ENCODE measurements at places on chromosomes 4 and X. TPM values are rescaled to one million over a fixed set of nuclear protein-coding genes. Genes with fewer than 3 reads are reported as not detected.

DNA sequence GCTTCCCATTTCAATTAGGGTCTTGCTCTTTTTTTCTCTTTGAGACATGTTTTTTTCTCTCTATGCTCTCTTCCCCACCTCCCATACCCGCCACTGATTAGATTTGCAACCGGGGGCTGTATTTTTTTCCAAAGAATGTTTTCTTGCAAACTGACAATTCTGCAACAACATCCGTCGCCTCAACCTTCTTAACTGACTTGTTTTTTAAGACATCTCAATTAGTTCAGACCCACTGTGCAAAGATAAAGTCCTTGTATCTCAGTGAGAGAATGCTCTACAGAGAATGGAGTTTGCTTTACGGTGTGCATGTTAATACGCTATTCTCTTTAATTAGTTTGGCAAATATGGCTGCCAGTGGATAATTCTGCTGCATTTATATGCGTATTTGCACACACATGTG, 126.3 kb downstream of the UNC5C start:
- H3K4me3 ChIP-seq = no peak overlapping the region
- H3K27me3 ChIP-seq = no peaks in the 10 kb centered on the region
- no peaks in the 10 kb centered on the region for H3K4me1 ChIP-seq
- no peak overlapping the region for H3K27ac ChIP-seq
- H3K36me3 ChIP-seq = no peaks in the 10 kb centered on the region

GRCh38 chr4:2402048-2402842, 16.2 kb downstream of the ZFYVE28 start:
- H3K36me3 ChIP-seq = no peaks in the 10 kb centered on the region
- no peak overlapping the region for H3K27ac ChIP-seq
- peaks cover 18% of the 10 kb centered on the region for H3K27me3 ChIP-seq
- no peak for DNase-seq
- no peak overlapping the region for H3K4me3 ChIP-seq

GRCh38 chrX:139538907-139539790, 8.6 kb downstream of the F9 start:
- H3K27me3 ChIP-seq = no peaks in the 10 kb centered on the region
- H3K4me3 ChIP-seq = no peak overlapping the region
- H3K4me1 ChIP-seq = no peaks in the 10 kb centered on the region
- no peak for DNase-seq
- no peaks in the 10 kb centered on the region for H3K36me3 ChIP-seq

DNA sequence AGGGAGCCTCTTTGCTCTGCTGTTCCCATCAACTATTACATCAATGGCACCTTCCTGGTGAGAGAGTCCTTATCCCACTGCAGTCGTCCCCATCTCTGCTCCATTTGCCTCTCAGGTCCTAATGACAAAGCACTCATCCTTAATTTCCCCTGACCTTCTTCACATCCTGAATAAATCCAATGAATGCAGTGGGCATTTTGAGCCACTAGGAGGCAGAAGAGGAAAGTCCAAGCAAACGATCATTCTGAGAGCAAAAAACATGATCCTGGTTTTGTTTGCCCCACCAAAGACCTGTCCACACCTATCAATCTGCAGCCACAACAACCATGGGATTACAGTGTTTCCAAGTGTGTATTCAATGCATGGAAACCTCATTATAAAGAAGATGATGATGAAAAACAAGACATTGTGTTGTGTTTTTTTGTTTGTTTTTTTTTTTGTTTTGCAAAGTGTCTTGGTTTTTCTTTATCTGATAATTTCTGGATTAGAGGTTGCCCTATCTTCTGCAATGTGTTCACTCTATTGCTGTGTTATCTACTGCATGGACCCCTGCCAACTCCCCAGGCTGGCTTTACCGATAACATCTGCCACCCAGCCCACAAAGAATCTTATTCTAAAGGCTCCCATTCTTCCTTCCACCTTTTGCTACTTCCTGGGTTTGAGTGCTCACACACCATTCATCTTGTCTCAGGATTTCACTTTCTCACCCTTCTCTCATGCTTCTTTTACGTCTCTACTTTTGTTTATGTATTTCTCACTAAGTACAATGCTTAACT, 207.2 kb downstream of the NLGN4X start:
- H3K4me1 ChIP-seq = no peaks in the 10 kb centered on the region
- no peaks in the 10 kb centered on the region for H3K36me3 ChIP-seq
- no peaks in the 10 kb centered on the region for H3K27me3 ChIP-seq
- H3K27ac ChIP-seq = no peak overlapping the region

- no peak overlapping the region for H3K4me3 ChIP-seq
- no peak for DNase-seq
- no peaks in the 10 kb centered on the region for H3K36me3 ChIP-seq
- H3K27ac ChIP-seq = no peak overlapping the region
- H3K27me3 ChIP-seq = no peaks in the 10 kb centered on the region
Observed at GRCh38 chr4:41526628-41527027, 11.3 kb upstream of the LIMCH1 start.

DNA sequence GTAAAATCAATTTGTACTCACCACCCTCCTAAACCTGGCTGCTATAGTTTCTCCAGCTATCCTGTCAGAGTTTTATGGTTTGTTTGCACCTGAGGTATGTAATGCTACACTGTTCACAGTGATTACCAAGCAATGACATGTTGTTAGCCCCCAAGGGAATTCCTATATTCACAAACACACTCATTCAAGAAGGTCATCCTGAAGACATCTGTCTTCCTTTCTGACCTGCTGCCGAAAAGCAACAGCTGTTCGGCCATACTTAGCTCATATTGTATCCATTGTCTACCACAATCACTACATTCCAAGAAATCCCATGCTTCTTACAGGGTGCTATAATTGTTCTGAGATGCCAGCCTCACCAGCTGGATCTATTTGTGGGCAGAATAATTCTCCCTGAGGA, 160.1 kb upstream of the GYPA start:
- H3K4me3 ChIP-seq = no peak overlapping the region
- no peaks in the 10 kb centered on the region for H3K4me1 ChIP-seq
- no peaks in the 10 kb centered on the region for H3K27me3 ChIP-seq

- H3K36me3 ChIP-seq = no peaks in the 10 kb centered on the region
- DNase-seq = no peak
- no peaks in the 10 kb centered on the region for H3K27me3 ChIP-seq
- no peak overlapping the region for H3K27ac ChIP-seq
- no peak overlapping the region for H3K4me3 ChIP-seq
Observed at GRCh38 chr4:113884655-113885054, 94.8 kb downstream of the ARSJ start.

GRCh38 chrX:132837967-132838366, 120.5 kb downstream of the HS6ST2 start:
- H3K36me3 ChIP-seq = no peaks in the 10 kb centered on the region
- no peaks in the 10 kb centered on the region for H3K27me3 ChIP-seq
- H3K4me1 ChIP-seq = no peaks in the 10 kb centered on the region
- no peak overlapping the region for H3K27ac ChIP-seq
- no peak for DNase-seq

- no peaks in the 10 kb centered on the region for H3K27me3 ChIP-seq
- peak overlapping the region; percentile 61 for H3K27ac ChIP-seq
- H3K4me3 ChIP-seq = peak overlapping the region; percentile 12
- H3K4me1 ChIP-seq = peaks cover 68% of the 10 kb centered on the region
- DNase-seq = peak; percentile 78
Observed at GRCh38 chr4:123449780-123450179, 53.2 kb downstream of the SPRY1 start.

DNA sequence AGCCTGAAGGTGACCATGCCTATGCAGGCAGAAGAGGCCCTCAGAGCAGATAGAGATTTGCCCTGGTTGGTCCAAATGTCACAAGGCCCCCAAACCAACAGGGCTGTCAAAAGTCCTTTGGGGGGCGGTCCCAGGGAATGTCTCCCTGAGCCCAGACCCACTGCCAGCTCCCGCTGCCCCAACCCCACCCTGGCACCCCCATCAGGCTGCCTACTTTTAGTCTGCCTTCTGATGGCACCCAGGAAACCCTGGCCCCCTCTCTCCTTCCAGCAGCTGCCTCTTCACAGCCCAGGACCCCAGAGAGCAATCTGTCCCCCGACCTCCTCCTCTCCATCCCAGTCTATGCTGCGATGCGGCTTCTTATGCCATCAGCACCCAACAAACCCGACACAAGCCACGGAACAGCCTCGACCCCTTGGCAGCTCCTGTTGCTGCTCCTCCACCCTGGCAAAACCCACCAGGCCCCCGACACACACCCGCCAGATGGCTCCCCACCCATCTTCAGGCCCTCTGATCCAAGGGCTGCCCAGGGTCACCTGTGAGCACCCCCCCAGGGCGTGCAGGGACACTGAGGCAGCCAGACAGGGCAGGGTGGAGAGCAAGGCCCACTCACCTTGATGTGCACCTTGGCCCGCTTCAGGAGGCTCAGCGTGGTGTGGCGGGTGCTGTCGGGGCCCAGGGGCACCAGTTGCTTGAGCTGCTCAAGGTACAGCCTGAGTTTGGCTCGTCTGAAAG, 9.9 kb downstream of the MXD4 start:
- no peak overlapping the region for H3K27ac ChIP-seq
- no peaks in the 10 kb centered on the region for H3K4me1 ChIP-seq
- no peaks in the 10 kb centered on the region for H3K36me3 ChIP-seq
- H3K27me3 ChIP-seq = no peaks in the 10 kb centered on the region
- no peak for DNase-seq

- peaks cover 8% of the 10 kb centered on the region for H3K27me3 ChIP-seq
- no peak overlapping the region for H3K4me3 ChIP-seq
- H3K27ac ChIP-seq = no peak overlapping the region
Observed at GRCh38 chr4:122577808-122578781, 42.8 kb downstream of the IL21 start.

DNA sequence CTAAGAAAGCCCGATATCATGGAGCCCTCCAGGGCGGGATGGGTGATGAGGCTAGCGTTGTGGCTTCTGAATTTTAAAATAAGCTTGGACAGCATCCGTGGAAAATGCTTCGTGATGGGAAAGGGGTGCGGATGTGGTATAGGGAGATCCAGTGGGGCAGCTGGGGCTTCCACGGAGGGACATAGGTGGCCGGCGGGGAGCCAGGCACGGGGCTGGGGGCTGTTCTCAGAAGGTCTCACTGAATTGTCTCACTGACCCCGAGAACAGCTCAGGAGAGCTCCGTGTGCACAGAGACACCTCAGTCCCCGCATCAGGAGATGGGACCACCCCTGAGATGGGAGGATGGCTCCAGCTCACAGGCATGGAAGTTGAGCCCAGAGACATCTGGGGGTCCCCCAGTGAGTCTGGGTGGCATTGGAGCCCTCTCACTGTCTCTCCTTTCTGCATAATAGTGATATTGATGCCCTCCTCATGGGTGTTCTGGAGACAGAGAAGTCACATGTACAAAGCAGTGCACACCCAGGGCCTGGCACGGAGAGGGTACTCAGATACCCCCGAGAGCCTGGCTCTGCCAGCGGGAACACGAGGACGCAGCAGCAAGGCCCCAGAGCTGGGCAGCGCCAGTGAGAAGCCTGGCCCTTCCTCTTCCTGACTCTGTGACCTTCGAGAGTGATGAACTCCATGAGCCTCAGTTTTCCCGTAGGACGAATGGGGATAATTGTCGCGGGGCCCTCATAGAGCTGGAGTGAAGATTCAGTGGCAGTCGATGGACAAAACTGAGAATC, 70.6 kb upstream of the PSAPL1 start:
- H3K4me3 ChIP-seq = no peak overlapping the region
- H3K4me1 ChIP-seq = no peaks in the 10 kb centered on the region
- no peak overlapping the region for H3K27ac ChIP-seq
- no peaks in the 10 kb centered on the region for H3K36me3 ChIP-seq
- no peak for DNase-seq

- no peaks in the 10 kb centered on the region for H3K36me3 ChIP-seq
- no peak overlapping the region for H3K27ac ChIP-seq
- no peaks in the 10 kb centered on the region for H3K27me3 ChIP-seq
- DNase-seq = no peak
- H3K4me1 ChIP-seq = no peaks in the 10 kb centered on the region
Observed at GRCh38 chrX:5733501-5733900, 495.2 kb downstream of the NLGN4X start.

DNA sequence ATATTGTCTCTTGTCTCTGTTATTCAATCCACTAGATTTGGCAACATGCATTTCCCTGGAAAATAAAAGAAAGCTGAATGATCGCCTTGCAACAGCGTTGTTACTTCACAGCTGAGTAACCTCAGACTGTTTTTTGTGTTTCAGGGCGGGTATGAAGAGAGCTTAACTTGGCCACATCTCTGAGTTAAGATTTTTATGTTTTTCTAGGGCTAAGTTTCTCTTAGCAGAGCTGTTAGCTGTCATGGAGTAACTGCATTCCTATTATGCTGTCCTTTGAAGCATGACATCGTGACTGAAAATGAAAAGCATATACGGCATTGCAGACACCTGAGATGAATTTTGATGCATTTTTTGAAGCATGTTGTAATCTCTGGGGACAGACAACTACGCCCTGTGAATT, 1798.9 kb downstream of the PCDH7 start:
- no peaks in the 10 kb centered on the region for H3K27me3 ChIP-seq
- H3K4me1 ChIP-seq = no peaks in the 10 kb centered on the region
- no peaks in the 10 kb centered on the region for H3K36me3 ChIP-seq
- H3K4me3 ChIP-seq = no peak overlapping the region

GRCh38 chr4:74878323-74878722, 54.6 kb upstream of the PARM1 start:
- H3K4me1 ChIP-seq = peaks cover 5% of the 10 kb centered on the region
- no peaks in the 10 kb centered on the region for H3K36me3 ChIP-seq
- H3K27me3 ChIP-seq = no peaks in the 10 kb centered on the region
- no peak overlapping the region for H3K4me3 ChIP-seq

- H3K27ac ChIP-seq = peak overlapping the region; percentile 93
- DNase-seq = peak; percentile 33
- peaks cover 43% of the 10 kb centered on the region for H3K4me1 ChIP-seq
- H3K36me3 ChIP-seq = no peaks in the 10 kb centered on the region
- no peak overlapping the region for H3K4me3 ChIP-seq
Observed at GRCh38 chr4:47484168-47484567, 907 bp upstream of the ATP10D start.

GRCh38 chrX:155745792-155746191, 133.0 kb upstream of the TMLHE start:
- no peak for DNase-seq
- no peaks in the 10 kb centered on the region for H3K36me3 ChIP-seq
- no peak overlapping the region for H3K4me3 ChIP-seq
- no peak overlapping the region for H3K27ac ChIP-seq
- no peaks in the 10 kb centered on the region for H3K4me1 ChIP-seq

The RBM46 gene
- not detected for total RNA-seq

The GSX2 gene
- total RNA-seq = 0.58 TPM

The PPEF2 gene
- total RNA-seq = 0.24 TPM

The MXRA5 gene
- not detected for total RNA-seq

The PAGE1 gene
- not detected for total RNA-seq

The ADH1A gene
- total RNA-seq = not detected

The JCHAIN gene
- 90.8 TPM for total RNA-seq

The USP9X gene
- total RNA-seq = 87.6 TPM

Data from B cell (primary cell).